ENCODE measurements at places on chromosomes 1 and 21. TPM values are rescaled to one million over a fixed set of nuclear protein-coding genes. Genes with fewer than 3 reads are reported as not detected.

- DNase-seq, result no peak
Observed at GRCh38 chr1:6154525-6155319, 25.4 kb downstream of the CHD5 start.

GRCh38 chr1:201946224-201946908 lies at the start of gene LMOD1:
TSS of gene LMOD1 (minus strand) at chr1:201946548. CDS start at chr1:201946340, 208 bp downstream.
- peak; percentile 90 for DNase-seq

STIL gene
- 3.9 TPM for total RNA-seq

TGFB2 gene
- 13.5 TPM for total RNA-seq

IPO13 gene
- 20.8 TPM for total RNA-seq

- peak; percentile 94 for DNase-seq
Observed at GRCh38 chr1:162605225-162605927, 26.9 kb upstream of the DDR2 start.

DNA sequence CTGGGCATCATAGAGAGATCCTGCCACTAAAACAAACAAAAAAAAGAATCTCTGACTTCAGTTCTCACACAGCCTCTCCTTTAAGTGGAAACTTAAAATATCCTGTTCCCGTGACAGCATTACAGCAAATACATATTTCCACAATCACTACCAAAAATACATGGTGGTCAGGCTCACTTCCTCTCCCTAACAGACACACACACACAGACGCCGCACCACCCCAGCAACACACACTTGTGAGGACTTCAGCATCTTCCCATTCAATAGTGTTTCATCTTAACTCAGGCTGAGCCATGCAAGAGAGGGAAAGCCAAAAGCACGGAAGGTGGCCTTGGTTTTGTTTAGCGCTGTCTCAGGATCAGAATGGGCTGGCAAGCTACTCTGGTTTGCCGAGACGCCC lies 21.9 kb downstream of the KIAA1614 start:
- DNase-seq, result no peak

- DNase-seq, result peak; percentile 12
Observed at GRCh38 chr1:38589036-38589435, 270.5 kb downstream of the RRAGC start.

TSTD1 gene
- not detected for total RNA-seq

DNA sequence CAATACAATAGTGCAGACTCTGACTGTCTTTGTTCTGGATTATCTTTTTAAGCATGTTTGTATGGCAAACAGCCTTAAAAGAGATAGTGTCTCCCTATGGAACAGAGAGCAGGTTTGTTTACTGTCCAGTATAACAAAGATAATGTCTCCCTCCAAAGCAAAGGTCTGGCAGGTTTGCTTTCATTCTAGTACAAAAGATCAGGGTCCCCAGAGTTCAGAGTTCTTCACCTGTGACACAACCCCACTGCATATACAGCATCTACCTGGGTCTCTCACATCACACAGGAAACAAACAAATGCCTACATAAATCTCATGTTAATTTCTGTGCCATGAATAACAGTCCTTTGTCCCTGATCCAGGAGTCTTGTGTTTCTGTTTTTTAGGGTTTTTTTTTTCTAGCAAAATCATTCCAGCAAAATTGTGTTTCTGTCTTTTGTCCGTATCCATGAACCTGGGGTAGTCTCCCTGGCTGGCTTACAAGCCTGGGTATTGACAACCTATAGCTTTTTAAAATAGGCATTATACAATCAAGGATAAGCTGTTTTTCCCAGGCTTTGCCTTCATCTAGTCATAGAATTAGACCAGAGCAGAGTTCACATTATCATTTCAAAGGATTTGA lies 89.4 kb upstream of the PTBP2 start:
- DNase-seq, result no peak

- no peak for DNase-seq
Observed at GRCh38 chr1:207230441-207230840, 91.0 kb upstream of the CD55 start.

DNA sequence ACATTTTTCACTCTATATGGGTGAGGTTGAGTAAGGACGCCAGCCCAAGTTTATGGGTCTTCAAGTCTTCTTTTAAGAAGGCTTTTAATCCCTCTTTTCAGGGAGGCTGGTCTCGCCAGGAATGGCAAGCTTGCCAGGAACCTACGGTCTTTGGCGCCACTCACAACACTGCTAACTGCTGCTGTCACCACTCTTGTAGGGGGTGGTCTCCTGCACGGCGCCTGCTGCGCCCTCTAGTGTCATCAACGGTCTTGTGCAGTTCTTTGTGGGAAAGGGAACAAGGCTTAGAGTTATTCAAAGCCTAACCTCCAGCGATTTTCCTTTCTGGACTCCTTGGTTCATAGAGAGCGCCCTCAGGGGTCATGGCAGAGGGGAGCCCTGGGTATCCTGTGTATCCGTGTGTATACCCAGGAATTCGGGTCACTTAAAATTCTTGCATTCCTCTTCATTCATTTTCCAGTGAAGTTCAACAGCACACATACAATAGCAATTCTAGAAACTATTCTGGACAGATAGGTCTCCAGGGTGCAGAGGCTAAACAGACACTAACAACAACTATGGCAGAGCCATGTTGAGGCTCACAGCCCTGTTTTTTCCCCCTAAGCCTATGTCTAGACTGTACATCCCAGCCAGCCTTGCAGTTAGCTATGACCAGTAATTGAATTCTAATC lies 392.8 kb upstream of the CAMK1G start:
- DNase-seq, result peak; percentile 37

DNA sequence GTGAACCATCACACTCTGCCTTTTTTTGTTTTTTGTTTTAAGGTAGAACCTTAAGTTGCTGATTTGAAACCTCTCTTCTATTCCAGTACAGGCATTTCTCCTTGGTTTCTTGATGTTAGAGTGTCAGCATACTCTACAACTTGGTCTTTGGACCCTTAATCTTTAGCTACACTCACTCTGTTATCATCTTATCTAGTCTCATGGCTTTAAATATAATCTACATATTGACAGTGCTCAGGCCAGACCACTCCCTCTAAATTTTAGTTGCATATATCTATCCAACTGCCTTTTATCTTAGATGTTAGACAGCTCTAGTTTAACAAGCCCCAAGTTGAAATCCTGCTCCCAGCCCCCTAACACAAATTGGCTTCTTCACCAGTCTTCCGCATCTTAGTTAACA lies 22.1 kb downstream of the NME7 start:
- DNase-seq, result no peak

OR6K3 gene
- total RNA-seq, result not detected

DNA sequence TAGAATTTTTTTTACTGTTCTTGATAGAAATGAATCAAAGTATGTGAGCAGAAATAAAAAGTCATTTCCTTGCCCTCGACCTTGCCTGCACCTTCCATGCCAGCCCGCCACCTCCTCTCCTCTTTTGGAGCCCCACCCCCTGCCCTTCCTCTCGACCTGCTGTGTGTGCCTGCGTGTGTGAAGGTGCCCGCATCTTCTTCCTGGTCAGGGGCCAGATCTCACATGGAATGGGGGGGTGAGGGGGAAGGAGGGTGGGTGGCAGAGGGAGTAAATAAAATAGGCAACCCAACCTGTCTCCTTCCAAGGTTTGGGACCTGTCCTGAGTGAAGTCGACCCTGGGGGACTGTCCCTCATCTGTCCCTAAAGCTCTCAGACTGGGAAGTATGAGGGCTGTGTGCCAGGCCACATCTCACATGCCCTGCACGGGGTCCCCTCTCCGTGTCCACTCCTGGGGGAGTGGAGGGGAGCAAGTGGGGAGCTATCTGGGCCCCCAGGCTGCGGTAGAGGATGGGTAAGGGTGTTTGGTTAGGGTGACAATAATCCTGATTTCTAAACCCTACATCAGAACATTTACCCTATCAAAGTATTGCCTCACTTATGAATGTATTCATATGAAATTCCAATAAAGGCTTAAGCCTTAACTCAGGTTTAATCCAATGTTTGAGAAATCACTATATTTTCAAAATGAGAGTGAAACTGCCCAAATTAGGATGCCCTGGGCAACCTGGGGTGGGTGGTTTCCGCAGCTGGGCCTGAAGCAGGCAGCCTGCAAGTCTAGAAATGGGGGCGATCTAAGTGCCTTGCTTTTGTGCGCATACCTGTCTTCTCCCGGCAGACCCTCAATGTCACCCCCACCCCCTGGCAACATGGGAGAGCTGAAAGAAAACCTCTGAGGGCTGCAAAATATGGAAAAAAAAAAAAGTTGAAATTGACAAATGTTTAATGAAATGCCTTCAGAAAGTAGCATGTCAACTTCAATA lies 15.4 kb downstream of the AMPD2 start:
- DNase-seq, result no peak

RNF186 gene
- not detected for total RNA-seq

ARHGAP29 gene
- 32.5 TPM for total RNA-seq

RERE gene
- total RNA-seq, result 50.3 TPM

GRCh38 chr1:242025681-242026080 lies 26.8 kb upstream of the MAP1LC3C start:
- no peak for DNase-seq

DNA sequence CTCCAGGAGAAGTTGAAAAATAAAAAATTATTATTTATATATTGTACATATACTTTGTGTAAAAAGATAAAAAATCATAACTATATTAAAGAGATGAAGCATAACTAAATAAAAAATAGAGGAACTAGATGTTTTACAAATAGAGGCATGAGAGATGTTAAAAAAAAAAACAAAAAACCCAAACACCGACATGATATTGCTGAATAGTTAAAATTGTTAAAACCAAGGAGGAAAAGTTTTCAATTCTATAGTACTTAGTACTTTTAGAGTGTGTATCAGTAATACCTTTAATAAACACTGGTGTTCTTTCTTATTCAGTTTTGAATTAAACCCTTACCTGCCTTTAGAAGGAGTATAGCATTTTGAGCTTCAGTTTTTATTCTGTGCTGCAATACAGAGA lies 32.1 kb downstream of the BACH1 start:
- no peak for DNase-seq

DNA sequence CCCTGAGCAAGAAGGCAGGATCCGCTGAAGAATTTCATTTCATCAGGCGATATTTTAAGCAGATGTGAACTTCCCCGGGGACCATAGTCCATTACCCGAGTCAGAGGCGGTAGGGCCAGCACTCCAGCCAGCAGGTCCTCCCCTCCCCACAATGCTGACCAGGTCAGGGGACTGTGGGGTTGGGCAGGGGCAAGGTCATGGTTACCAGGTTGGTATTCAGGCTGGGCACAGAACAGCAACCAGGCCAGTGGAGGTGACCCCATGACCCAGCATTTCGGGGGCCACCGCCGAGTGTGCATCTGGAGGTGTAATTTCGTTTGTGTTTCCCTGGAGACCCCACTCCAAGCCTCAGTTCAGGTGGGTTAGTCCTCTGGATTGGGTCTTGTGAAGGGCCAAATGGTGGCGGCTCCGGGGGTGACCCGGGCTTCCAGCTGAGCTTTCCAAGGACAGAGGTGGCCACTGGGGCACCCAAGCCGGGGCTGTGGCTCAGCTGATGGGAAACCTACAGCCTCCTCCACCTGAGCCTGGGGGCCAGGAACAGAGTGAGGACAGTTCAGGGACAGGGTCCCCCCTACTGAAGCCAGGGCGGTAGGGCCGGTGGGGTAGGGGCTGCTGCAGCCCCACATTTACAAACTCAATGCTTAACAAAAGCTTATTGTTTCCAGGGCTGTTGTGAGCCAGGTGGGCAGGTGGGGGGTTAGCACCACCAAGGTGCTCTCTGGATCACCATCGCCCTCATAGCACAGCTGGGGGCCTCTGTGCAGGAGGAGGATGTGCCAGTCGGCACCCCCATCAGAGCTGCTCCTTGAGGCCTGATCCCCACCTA lies 2.8 kb downstream of the PRDM16 start:
- DNase-seq, result no peak

DCAF6 gene
- 83.4 TPM for total RNA-seq

- DNase-seq, result no peak
Observed at GRCh38 chr1:220577926-220578325, 50.0 kb downstream of the MARK1 start.

CYP4Z1 gene
- total RNA-seq, result not detected

GRCh38 chr1:193083365-193084088 lies 21.7 kb downstream of the GLRX2 start:
- no peak for DNase-seq

DNA sequence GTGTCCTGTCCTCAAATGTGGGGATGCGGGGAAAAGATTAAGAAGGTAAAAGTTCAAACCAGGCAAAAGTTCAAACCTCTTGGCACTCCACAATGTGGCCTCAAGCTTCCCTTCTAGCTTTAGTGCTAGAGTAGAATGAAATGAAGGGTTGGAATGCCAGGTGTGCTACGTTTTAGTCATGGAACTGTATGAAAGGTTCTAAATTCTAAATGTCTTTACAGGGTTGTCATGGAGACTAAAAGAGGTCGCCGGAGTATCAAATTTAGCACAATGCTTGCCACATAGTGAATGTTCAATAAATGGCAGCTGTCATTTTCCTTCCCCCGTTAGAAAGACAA lies 57.2 kb upstream of the LRRC8D start:
- DNase-seq, result no peak

DNA sequence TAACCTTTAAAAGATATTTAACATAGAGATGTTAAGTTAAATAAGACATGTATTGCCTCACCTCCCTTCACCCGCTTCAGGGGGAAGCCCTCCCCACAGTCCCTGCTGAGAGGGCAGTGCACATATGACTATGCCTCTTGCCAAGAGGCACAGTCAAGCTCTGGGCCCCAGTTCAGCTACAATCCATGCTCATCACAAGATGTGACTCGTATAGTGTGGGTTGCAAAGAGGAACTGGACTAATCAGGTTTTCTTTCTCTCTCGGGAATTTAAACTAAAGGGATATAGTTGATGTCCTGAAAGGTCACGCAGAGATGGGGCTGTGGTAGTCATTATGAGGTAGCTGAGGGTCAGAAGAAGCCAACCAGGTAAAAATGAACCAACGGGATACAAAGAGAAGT lies 35.6 kb downstream of the LYST start:
- peak; percentile 65 for DNase-seq

- no peak for DNase-seq
Observed at GRCh38 chr1:17662296-17662695, 92.8 kb upstream of the ACTL8 start.

DNA sequence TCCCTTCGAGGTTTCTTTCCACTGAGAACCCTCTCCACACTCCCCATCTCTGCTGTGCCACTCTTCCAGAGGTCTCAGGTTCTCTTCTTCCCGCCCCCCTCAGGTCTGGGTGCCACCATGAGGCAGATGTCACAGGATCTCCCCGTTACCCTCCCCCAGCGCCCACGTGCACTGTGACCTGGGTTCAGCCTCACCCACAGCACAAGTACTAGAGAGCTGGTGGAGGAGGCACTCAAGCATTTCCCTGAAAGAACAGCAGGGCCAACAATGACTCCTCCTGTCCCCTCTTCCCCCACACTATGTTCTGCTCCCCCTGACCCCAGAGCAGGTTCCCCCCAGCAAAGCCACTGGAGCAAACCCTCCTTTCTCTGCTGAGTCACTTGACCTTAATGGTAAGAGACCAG lies 14.3 kb downstream of the PLEKHA6 start:
- no peak for DNase-seq

KCNE2 gene
- not detected for total RNA-seq
